ENCODE measurements at places on chromosomes 16 and 17.

- DNase-seq = no peak
These were observed 25.6 kb downstream of the GOSR2 start for GRCh38 chr17:46948544-46948943.

DNA sequence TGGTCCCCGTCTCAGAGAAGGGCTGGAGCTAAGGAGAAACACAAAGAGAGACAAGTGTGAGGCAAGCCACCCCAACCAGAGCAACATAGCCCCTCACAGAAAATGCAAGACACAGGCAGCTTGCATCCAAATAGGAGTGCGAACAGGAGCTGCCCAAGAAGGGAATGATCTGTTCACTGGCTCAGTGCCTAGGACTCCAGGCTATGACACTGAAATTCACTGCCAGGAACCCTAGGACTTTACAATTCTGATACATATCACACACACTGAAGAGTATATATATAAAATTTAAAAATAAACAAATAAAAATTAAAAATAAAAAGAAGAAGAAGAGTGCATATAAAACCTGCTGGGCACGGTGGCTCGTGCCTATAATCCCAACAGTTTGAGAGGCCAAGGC is 5.2 kb downstream of the ZNF23 start:
- no peak for DNase-seq

- no peak for DNase-seq
These were observed 30.3 kb upstream of the MYO15B start for GRCh38 chr17:75557075-75557851.

DNA sequence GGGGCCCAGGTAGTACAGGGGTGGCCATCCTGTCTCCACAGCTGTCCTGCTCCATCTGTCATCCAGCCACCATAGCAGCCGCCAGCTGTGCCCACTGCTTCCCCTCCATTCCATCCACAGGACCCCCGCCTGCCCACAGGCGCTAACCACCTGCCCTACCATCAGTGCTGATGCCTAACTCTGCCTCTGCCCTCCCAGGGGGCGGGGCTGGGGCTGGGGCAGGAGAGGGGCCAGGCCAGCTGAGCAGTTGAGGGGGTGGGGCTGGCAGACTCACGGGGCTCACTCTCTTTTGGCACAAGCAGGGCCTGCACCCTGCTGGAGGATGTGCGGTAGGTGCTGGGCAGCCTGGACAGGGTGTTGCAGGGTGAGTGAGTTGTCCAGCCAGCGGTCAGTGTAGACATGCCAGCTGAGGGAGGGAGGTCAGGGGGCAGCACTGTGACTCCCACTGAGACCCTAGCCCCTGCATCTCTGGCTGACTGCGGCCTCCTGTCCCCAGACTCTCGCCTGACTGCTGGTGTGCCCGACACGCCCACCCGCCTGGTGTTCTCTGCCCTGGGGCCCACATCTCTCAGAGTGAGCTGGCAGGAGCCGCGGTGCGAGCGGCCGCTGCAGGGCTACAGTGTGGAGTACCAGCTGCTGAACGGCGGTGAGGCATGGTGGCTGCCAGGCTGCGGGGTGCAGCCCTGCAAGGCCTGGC is 9.6 kb downstream of the GALK1 start:
- peak; percentile 6 for DNase-seq

GRCh38 chr17:70479779-70480178 is 310.4 kb downstream of the KCNJ2 start:
- no peak for DNase-seq

- no peak for DNase-seq
These were observed 1.7 kb upstream of the ANKRD13B start for GRCh38 chr17:29591146-29591736.

- no peak for DNase-seq
These were observed 5.6 kb downstream of the FAM171A2 start for GRCh38 chr17:44358066-44358465.

- no peak for DNase-seq
These were observed 27.3 kb downstream of the HIC1 start for GRCh38 chr17:2082003-2082781.

- DNase-seq = no peak
These were observed 13.3 kb upstream of the MYH8 start for GRCh38 chr17:10435096-10435495.

- DNase-seq = no peak
These were observed 2.9 kb upstream of the COASY start for GRCh38 chr17:42559075-42559474.

GRCh38 chr16:58563235-58563634 is 47.9 kb downstream of the SETD6 start:
- DNase-seq = no peak

GRCh38 chr17:35046740-35047283 is 16.7 kb downstream of the RFFL start:
- DNase-seq = no peak

GRCh38 chr16:12538667-12539091 is 265.0 kb downstream of the CPPED1 start:
- DNase-seq = no peak

DNA sequence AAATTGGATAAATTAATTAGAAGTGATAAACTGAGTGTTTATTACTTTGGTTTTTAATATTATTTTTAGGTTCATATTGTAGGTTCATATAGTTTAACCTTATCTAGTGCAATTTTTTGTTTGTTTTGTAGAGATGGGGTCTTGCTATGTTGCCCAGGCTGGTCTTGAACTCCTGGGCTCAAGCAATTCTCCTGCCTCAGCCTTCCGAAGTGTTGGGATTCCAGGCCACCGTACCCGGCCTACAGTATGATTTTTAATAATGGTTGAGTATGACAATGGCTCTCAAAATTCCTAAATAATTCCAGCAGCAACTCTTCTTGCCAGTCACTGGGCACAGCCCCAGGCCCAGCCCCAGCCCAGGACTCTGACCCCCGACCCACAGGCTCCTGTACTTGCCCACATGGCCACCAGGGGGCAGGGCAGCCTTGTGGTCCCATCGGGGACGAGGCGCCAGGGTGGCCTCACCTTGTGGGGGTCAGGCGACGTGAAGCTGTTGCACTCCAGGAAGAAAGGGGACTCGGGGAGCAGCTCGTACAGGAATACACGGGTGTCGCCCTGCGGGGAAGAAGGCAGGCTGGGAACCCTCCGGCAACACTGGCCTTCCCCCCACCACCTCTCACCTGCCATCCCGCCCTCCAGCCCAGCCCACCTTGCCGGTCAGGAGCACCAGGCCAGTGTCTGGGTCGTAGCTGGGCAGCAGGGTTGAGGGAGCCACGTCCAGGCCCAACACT is 7.9 kb upstream of the PAM16 start:
- peak; percentile 51 for DNase-seq

- DNase-seq = no peak
These were observed 126.3 kb downstream of the ZFHX3 start for GRCh38 chr16:72921620-72922019.

GRCh38 chr17:29295420-29295819 is 1.5 kb upstream of the NUFIP2 start:
- DNase-seq = no peak

GRCh38 chr17:75393523-75394331 is 11.8 kb downstream of the GRB2 start:
- peak; percentile 94 for DNase-seq

DNA sequence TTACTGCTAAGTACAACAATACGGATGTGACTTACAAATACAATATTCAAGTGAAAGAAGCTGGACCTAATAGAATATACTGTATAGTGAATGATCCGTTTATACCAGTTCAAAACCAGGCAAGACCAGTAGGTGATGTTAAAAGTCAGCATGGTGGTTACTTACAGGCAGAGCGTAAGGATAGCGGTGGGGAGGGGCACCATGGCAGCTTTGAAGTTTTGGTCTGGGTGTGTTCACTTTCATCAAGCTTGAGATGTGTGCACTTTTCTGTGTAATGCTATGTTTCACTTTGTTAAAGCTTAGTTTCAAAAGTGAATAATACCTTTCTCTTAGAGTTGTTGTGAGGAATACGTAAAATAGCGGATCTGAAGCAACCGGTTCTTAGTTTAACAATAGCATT is 16.5 kb upstream of the SLC35G3 start:
- DNase-seq = no peak

- DNase-seq = no peak
These were observed 267.2 kb upstream of the CDH5 start for GRCh38 chr16:66099306-66099705.

GRCh38 chr17:62617894-62618472 is 9.5 kb upstream of the MRC2 start:
- DNase-seq = no peak

All from CD14-positive monocyte (primary cell).